ENCODE measurements at places on chromosomes 5 and 9.

DNA sequence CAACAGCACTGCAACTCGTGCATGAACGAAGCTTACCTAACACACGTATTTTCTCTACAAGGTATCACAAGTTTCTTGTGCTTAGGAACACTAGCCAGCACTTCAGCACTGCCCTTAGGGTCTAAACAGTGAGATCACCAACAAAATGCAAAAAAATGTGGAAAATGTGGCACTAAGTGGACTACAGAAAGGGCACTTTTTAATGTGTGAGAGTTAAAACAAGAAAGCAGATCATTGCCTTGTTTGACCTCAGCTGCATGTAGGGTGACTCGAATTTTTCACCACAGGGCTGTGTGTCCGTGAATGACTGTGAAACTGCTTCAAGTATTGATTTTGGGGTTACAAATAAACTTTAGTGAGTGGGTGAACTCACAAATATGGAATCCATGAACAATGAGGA, 90.5 kb downstream of the MARCHF3 start:
- DNase-seq: no peak

- DNase-seq: no peak
Measured at GRCh38 chr5:54274944-54275343, 35.4 kb downstream of the ARL15 start.

- DNase-seq: no peak
Measured at GRCh38 chr5:131386779-131387178, 122.9 kb downstream of the CDC42SE2 start.

- no peak for DNase-seq
Measured at GRCh38 chr5:179316982-179317381, 28.3 kb downstream of the ADAMTS2 start.

GRCh38 chr5:93894601-93895354, 153.4 kb upstream of the POU5F2 start:
- DNase-seq: no peak

- DNase-seq: no peak
Measured at GRCh38 chr5:137218896-137219295, 280.2 kb downstream of the SPOCK1 start.

- DNase-seq: no peak
Measured at GRCh38 chr5:59887274-59887673, 6.3 kb downstream of the PDE4D start.

DNA sequence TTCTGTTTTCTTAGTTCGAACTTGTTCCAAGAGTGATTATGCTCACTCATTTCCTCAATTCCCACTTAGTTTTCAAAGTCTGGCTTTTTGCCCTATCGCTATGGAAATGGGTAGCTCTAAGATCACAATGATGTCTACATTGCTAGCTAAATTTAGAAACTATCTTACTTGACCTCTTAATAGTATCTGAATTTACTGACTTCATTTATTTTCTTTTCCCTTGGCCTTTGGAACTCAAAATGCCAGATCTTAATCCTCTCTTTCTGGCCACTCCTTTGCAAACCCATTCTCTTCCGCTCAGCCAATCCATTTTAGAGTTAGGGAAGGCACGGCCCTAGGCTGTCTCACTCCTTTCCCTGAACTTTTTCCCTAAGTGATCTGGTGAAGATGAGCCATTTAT, 137.0 kb downstream of the FER start:
- DNase-seq: no peak

DNA sequence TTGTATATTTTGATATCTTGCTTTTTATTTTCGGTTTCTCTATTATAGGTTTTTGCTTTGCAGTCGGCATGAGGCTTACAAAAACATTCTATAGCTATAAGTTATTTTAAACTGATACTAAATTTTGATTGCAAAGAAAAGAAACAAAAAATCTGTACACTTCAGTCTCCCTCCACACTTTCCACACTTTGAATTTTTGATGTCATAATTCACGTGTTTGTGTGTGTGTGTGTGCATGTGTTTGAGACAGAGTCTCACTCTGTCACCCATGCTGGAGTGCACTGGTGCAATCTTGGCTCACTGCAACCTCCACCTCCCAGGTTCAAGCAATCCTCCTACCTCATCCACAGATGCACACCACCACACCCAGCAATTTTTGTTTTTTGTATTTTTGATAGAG, 124.9 kb downstream of the MRPS30 start:
- DNase-seq: no peak

Measured in thoracic aorta (tissue), 2 donors.